ENCODE measurements at places on chromosomes 2 and 18.

DNA sequence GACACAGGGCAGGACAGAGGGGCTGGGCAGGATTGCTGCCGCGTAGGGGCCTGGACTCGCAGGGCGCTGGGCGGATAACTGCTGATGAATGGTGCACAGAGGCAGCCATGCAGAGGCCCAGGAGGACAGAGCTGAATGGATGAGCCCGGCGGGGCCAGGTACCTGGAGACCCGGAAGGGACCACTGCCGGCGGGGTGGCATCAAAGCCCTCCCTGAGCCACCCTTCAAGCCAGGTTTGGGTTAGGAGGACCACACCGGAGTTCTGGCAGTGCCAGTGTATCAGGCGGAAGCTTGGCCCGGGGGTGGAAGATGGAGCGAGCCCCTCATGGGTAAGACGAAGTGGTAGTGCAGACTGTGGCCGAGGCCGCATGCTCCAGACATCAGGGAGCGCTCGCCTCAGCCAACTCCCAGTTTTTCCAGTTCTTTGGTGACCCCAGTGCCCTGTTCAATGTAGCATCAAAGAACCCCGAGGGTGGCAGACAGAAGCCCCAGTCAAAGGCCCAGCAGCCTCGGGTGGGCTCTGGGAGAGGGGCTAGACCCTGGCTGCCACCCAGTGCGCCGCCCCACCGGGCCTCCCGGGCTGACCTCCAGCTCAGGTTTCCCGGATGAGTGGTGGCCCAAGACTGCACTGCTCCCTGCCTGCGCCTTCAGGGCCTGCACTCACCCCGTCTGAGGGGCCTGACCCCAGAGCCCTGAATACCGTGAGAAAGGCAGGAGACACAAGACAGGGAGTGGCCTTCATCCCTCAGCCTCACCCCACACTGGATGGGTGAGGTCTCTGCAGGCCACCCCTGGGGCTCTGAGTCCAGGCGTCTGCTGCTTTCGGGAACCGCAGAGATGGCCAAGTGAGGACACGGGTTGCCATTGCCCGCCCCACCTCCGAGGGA is 50.9 kb downstream of the ACAA2 start:
- DNase-seq: no peak

DNA sequence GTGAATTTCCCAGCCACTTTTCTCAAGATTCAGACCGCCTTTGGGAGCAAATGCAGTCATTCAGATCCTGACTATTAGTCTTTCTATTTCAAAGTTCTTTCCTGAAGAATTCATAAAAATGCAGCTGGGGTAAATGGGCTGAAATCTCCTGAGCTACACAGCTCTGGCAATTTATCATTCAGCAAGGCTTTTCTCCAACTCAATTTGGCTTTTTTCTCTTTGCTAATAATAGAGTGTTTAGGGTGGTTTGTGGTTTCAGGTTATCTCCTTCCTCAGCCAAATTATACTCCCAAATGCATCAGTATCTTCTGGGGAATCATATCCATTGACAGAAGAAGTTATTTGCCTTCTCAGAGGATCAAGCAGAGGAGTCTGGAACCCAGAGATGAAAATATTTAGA is 282.4 kb upstream of the SLC14A2 start:
- no peak for DNase-seq

GRCh38 chr2:118190474-118190873 is 102.2 kb downstream of the INSIG2 start:
- no peak for DNase-seq

GRCh38 chr18:23203891-23204432 is 68.7 kb downstream of the CABLES1 start:
- no peak for DNase-seq

GRCh38 chr2:172181840-172182239 is 79.1 kb upstream of the DLX2 start:
- no peak for DNase-seq

- no peak for DNase-seq
Measured at GRCh38 chr2:75021672-75022071, 63.2 kb downstream of the POLE4 start.

DNA sequence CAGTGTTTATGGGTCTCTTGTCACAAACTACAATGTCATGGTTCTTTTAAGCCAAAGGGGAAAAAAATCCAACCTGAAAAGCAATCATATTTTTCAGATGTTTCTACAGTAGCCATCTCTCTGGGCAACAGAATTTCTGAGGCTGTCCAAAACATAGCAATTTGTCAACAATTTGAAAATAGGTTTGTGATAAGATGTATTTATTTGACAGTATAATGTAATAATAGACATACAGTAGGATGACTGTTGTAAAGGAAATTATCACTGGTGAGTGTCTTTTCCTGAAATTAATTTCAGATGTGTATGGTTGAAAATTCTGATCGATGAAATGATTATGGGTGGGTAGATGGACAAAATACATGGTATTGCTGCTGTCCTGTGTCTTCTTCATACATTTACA is 1230.1 kb upstream of the CDH2 start:
- DNase-seq: no peak

DNA sequence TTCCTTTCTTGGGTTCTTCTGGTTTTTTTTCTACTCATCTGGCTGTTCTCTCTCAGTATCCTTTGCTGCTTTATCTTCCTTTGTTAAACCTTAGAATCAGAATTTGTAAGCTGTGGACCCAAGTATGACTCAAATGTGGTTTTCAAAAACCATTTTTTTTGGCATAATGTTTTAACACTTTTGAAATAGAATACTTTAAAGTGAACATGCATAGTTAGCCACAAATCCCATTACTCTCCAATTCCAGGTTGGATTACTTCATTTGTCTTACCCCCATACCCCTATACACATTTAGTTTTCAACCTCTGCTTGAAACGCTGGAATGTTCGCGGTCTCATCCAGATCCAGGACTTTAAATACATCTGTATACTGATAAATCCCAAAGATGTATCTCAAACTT is 29.1 kb downstream of the ALMS1 start:
- no peak for DNase-seq

GRCh38 chr2:55425431-55425831 is 5.8 kb upstream of the CCDC88A start:
- DNase-seq: no peak

GRCh38 chr2:39839261-39839848 is 60.3 kb upstream of the THUMPD2 start:
- DNase-seq: no peak
